ENCODE measurements at places on chromosomes 1 and 21.

- DNase-seq = no peak
Measured at GRCh38 chr1:221888218-221888617, 146.3 kb upstream of the DUSP10 start.

- DNase-seq = no peak
Measured at GRCh38 chr1:11978301-11978700, 1.9 kb upstream of the MFN2 start.

- peak; percentile 33 for DNase-seq
Measured at GRCh38 chr1:153533689-153534201, 2.0 kb downstream of the S100A6 start.

DNA sequence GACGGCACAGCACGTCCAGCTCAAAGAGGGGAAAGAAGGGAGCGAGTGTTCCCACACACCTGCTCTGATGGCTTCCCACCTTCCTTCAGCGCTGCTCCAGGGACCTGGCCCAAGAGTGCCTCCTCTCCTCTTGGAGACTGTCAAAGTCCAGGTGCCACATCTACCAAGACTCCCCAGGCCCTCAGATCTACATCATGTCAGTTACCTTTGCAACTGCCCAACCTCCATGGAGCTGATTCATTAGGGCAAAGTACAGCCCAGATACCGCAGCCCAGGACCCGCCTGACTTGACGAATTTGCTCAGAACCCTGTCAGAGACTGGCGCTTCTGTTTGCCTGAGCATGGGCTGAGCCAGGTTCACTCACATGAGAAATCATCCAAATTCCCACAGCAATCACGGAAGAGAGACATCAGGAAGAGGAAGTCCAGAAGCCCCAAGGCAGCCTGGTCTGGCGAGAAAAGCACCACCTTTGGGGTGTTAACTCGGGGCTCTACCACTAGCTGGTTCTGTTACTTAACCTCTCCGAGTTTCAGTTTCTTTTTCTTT, at the start of gene SEC16B:
SEC16B (minus strand) TSS at position 234 of the 547 bp plus-strand sequence. CDS start 2,077 bp downstream, outside the sequence.
- DNase-seq = no peak

DNA sequence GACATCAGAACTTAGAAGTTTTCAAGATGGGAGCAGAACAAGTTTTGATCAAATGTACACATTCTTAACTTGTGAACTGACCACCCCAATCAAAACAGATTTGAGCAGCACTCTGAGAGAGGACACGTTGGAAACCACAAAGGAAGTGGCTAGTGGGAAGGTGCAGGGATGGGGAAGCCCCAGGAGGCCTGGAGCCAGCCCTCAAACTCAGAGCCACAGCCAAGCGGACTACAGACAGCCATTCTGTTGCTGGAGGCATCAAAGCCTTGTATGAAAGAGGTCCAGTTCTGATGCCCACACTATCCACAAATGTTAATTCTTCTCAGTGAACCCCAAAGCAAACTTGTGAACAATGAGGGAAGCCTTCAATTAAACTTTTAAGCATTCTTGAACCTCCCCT, 143.6 kb upstream of the RAB4A start:
- peak; percentile 29 for DNase-seq

DNA sequence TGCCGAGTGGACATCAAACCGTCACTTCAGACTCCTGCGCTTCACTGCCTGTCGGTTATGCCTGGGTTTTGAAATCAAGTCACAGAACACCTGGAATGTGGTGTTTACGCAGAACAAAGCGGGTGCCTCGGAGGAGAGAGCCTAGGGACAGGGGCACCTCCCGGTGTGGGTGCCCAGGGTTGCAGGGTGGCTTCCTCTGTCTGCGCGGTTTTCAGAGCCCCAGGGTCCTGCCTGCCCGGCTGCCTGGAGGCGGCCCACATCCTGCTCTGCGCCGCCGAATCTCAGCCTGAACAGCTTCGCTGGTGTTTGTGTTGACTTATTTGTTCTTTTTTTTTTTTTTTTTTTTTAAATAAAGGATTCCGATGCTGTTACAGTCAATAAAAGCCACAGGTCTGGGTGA, 113.5 kb upstream of the COL6A1 start:
- DNase-seq = no peak

- DNase-seq = no peak
Measured at GRCh38 chr1:109225308-109225707, 11.6 kb downstream of the SARS1 start.

DNA sequence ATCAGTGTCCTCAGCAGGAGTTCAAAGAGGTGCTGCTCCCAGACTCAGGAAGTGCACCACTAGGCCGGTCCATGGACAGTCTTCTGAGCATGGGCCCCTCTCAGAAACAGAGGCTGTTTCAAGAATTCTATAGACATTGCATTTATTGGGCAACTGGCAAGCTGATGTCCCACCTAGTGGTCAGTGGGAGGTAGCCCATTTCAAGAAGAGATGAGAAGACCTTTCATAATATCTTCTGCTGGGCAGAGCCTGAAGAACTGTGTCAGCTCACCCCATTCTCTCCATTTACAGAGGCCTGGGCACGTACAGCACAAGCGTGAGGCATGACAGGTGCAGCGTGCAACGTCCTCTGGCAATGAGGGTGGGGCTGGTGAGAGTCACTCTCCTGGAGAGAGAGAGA, 216.0 kb downstream of the DYRK1A start:
- no peak for DNase-seq

DNA sequence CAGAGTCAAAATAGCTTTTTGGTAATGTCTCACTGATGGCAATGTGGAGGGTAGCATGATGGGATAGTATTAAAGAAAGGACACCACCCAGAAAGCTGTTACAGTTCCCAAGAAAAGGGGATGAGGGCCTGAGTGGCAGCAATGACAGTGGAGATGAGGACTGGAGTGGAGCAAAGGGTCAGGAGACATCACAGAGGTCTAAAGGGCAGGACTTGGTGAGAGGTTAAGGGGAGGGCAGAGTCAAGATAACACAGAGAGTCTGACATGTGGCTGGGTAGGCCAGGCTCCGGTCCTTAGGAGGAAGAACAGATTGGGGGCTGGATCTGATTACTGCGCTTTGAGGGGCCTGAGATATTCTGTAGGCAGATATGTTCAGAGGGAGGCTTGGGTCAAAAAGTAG, 19.3 kb downstream of the ELF3 start:
- DNase-seq = no peak

DNA sequence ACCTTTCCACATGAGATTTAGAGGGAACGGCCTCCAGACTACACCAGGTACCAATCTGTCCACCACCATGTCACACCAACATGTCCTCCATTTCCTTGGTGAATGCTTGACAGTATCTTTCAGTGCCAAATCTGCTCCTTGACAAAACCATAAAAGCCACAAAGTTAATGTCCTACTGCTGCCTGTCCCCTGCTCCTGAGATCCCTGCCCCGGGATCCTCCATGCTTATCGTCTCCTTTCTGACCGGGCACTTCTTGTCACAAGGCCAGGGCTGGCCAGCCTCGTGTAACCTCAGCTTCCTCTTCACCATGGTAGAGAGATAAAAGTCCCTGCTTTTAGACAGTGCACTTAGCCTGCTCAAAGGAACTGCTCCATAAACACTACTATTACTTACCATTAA, 136.2 kb downstream of the NAV1 start:
- DNase-seq = no peak

DNA sequence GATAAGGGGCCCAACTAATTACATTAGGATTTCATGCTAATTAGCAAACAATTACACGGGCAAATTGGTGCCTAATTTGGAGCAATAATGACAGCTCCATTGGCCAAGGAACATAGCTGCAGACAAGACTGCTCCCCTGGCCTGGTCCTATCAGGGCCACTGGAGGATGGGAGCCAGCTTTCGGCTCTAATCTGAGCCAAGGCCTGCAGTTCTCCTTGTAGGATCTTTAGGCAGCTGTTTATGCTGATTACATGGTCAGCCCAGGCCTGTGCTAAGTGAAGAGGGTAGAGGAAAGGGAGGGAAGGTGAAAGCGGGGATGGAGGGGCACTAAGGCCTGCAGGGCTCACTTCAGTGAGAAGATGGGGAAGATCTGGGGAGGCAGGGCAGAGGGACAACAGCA, 12.4 kb upstream of the ADGRB2 start:
- no peak for DNase-seq

DNA sequence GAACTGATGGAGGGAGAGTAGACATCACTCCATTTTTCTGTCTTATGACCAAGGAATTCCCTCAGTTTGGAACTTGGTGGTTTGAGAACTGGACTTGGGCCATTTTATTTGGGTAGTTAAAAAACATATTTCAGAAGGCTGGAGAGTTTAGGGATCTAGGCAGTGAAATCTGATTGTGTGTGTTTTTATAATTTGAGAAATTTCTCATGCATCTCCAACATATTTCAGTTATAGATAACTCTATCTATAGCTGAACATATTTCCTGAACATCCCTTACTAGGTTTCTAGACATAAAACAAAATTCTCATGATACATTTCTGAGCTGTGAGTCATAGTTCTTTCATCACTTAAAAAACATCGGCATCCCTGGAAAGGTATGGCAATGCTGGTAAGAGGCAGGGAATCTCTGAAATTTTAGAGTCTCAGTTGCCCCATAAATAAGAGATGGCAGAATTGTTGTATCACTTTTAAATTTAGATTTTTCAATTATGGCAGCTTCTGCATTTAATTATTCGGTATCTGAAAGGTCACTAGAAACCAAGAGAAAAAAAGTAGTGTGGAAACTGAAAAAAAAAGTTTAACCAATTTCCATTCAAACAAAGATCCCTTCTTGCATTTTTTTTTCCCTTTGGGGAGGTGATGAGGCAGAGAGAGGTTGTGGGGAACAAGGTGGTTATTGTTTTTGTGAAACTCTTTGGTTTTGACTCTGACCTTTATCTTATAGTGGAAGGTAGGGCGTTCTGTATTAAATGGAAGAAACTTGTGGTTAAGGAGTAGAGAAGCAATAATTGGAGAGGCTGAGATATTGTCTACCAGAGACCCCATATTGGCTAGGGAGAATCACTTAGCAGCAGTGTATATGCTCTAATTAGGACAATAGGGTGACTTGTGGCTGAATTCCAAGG, 102.9 kb downstream of the FASLG start:
- no peak for DNase-seq

GRCh38 chr21:43739621-43740435, 20.9 kb downstream of the PDXK start:
- DNase-seq = no peak

DNA sequence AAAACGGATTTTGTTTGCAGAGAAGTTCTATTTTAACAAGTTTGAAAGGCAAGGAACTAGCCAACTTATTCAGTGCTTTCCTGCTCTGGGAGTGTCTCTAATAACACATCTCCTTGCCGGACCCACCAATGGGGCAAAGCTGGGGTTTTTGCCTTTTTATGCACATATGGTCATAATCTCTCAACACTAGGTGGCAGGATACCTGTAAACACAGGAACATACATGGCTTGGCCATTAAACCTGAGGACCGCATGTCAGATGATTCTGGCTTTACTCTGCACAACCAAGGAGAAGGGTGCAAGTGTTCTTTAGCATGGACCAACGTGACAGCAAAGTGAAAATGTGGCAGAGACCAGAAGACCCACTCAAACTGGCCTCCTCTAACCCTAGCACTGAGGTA, 4.9 kb downstream of the TMEM9 start:
- DNase-seq = no peak

DNA sequence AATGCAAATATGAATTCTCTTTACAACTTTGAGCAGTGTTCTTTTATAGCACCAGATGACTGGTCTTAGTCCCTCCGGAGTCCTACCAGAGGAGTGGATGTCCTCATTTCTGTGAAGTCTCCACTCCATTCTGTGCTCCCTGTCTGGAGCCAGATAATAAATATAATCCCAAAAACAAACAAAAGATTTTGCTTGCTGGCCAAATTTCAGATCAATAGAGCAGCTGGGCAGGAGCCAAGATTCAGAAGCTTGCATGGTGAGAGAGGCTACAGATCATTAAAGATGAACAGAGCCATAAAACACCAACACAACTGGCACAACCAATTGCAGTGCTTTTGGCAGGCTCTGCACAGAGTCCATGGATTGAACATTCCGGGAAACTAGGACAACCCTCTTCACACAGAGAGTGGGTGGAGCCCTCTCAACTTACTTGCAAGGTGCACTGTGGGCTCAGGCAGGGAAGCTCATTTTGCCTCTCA, 231.5 kb upstream of the SNX7 start:
- DNase-seq = no peak

- no peak for DNase-seq
Measured at GRCh38 chr1:30452925-30453324, 270.5 kb downstream of the MATN1 start.

DNA sequence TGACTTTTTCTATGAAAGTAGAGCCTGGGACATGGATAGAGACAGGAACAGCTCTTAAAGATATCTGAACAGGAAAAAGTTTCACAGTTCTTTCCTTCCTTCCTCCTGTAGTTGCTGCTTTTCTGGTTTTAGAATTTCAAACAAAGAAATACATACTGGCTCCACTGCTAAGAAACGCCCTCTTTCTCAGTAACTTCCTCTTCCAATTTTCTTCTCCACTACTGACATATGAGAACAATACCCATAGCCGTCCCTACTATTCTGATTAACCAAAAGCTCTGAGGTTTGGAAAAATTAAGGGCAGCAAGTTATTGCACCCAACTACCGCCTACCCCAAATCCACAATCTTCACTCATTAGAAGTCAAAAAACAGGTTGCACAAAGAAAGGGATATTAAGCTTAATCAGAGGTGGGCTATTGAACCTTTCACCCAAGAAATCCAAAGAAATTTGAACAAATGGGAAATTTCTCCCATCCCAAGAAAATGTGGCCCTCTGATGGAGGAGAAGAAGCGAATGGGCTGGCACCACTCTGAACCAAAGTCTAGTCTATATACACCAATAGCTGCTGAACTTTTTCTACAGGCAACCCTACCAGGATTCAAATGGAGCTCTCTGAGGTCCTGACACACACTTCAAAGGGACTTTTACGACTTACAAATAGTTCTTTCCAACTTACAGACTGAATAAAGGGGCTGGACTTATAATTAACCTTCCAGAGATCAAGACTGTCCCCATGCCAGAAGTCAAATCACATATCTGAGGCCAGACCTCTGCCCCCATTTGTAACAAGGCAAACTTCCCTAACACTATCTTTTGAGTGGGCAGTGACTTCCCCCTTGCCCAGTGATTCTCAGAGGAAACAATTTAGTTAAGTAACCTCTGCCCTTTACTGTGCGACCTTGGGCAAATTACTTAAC, 1.7 kb downstream of the WASF2 start:
- no peak for DNase-seq

GRCh38 chr1:47783638-47784496, 213.3 kb downstream of the TRABD2B start:
- DNase-seq = no peak

DNA sequence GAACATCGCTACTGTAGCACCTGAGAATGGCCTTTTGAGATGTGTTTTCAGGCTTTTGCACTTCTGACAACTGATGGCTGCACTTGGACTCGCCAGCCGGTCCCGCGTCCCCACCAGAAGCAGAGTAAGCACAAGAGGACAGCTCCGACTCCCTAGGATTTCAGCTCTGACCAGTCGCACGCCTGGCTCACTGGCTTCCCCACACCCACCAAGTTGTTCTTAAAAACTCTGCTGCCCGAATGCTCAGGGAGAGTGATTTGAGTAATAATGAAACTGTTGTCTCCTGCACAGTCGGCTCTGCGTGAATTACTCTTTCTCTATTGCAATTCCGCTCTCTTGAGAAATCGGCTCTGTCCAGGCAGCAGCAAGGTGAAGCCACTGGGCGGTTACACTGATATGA, 40.2 kb upstream of the NLRP3 start:
- no peak for DNase-seq

- no peak for DNase-seq
Measured at GRCh38 chr21:39911286-39912199, 44.3 kb downstream of the PCP4 start.

Measured in nucleus accumbens (tissue), 56 donors.